Activated naive CD4-positive, alpha-beta T cell treated with anti-CD3 and anti-CD28 coated beads, Interleukin-2, amount 50 U/mL, for 16 hours (primary cell): ENCODE measurements at places on chromosomes 5 and 9.

DNA sequence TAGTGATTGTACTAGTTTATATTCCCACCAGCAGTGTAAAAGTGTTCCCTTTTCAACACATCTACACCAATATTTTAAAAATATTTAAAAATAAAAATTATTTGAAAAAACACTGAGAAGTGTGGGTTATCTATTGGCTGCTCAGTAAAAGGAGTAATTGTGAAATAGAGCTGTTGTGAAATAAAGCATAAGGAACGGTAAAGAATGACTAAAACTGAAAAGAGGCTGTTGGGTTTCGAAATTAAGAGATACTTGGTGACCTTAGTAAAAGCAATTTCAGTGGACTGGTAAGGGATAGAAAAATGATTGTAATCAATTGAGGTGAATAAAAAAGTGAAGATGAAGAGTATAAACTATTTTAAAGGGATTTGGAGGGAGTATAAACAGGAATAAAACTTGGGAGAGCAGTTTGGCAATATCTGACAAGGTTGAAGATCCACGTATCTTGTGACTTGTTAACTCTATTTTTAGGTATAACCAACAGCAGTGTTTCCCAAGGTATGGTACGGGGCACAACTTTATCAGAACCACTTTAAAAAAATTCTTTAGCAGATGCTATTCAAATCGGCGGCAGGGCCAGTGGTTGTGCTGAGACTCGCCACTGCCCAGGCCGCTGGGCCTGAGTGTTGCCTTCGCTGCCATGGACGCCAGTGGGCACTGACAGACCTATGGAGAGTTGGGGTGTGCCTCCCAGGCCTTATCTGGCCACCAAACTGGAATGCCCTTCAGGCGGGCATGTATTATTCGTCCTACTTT is 63.3 kb downstream of the TMEM38B start:
- DNase-seq: no peak

DNA sequence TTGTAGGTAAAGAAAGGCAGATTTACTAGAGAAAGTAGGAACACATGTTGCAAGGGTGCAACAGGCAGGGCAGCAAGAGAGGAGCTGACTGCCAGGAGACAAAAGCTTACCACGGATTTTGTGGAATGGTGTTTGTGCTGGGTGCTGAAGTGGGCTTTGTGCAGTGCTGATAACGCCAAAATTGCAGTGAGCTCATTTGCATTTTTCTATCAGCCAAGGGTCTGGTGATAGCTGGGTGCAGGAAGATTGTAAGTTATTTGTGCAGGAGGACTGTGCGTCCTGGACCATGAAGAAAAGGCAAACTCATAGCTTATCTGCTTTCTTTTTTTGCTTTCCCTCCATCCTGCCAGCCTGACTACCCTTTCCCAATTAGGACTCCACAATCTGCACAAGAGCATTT is 13.6 kb downstream of the CTSL start:
- DNase-seq: no peak

DNA sequence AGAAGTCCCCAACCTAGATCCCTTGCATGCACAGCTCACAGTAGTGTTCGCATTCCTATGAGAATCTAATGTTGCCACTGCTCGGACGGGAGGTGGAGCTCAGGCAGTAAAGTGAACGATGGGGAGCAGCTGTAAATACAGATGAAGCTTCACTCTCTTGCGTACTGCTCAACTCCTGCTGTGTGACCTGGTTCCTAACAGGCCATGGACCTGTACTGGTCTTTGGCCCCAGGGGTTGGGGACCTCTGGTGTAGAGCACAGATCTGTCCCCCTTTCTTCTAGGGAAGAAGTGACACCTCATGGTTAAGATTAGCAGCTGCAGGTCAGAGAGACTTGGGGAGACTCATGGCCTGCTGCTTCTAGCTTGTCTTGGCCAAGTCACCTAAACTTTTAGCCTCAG is 7.1 kb downstream of the ARHGEF28 start:
- DNase-seq: no peak

DNA sequence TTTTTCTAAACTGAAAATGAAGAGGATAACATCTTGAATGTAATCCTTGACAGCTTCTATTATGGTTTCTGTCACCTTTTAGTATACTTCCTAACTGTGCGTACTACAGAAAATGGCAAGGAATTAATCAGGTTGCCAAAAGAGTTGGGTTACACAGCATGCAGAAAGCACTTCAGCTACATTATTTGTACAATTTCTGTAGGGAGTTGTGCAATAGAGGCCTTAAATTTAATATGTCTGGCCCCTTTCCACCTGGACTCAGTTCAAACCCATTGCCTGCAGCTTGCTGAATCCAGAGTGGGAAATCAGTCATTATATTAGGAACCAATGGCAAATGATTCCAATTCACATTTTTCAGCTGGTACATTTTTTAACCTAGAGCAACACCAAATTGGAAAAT is 549.7 kb downstream of the CSNK1G3 start:
- no peak for DNase-seq

- no peak for DNase-seq
Measured at GRCh38 chr5:160397492-160397891, 2.4 kb downstream of the FAM200C start.

DNA sequence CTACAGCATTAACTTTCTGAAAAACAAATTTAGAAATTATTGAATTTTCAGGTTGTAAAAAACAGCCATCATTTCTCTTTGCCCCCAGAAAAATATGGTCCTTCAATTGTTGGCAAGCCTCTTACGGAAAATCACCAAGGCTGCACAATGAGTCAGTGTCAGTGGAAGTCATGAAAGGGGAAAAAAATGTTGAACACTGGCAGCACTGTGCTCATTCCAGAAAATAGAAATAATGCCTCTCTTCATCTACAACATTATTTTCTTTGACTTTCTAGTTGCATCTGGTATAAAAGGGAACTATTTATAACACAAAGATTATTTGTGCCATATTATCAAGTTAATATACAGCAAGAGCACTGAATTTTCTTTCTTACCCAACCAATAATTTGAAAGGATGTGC is 26.7 kb upstream of the STK32A start:
- DNase-seq: no peak

GRCh38 chr5:92969191-92969780 is 611.7 kb downstream of the NR2F1-AS1 start:
- DNase-seq: no peak

- DNase-seq: no peak
Measured at GRCh38 chr9:4022435-4023067, 277.3 kb downstream of the GLIS3 start.

GRCh38 chr9:69149321-69149807 is 24.7 kb upstream of the TJP2 start:
- no peak for DNase-seq

GRCh38 chr9:1619915-1620710 is 395.0 kb upstream of the SMARCA2 start:
- DNase-seq: no peak

- no peak for DNase-seq
Measured at GRCh38 chr5:60806591-60807243, 37.4 kb downstream of the ELOVL7 start.

DNA sequence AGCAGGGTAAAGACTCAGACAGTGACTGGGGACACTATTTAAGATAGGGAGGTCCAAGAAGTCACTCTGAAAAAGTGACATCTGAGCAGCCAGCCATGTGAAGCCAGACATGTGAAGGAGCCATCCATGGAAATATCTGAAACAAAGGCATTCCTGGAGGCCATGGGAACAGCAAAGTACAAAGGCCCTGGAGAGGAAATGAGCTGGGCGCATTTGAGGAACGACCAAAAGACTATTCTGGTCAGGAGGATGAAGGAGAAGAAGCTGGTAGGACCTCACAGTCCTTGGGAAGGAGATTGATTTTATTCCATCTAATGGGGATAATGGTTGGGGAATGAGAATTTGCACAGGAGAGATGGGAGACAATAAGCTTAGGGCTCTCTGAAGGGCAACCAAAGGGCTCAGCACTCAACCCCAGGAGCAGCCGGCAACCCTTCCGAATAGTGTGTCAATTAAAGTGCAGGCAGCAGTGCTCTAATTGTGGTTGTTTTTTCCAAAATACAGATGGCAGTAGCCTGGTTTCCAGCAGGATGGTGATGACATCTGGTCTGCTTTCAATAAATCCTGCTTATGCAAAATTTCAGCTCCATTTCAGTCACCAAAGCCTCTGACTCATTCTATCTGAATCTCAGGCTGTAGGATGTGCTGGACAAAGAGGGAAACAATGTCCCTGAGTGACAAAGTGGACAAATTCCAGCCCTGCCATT is 26.7 kb downstream of the FOXI1 start:
- no peak for DNase-seq

DNA sequence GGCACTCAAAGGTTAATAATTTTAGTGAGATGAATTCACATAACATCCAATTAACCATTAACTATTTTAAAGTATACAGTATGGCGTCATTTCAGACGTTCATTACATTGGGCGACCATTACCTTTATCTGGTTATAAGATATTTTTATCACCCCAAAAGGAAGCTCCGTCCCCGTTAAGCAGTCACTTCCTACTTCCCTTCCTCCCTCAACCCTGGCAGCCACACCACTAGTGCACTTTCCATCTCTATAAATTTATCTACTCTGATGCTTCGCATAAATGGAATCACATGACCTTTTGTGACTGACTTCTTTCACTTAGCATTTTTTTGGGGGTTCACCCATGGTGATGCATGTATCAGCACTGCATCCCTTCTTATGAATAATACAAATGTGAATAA is 168.3 kb upstream of the PUM3 start:
- DNase-seq: no peak

- DNase-seq: no peak
Measured at GRCh38 chr9:77541055-77541454, 107.1 kb downstream of the GNA14 start.

DNA sequence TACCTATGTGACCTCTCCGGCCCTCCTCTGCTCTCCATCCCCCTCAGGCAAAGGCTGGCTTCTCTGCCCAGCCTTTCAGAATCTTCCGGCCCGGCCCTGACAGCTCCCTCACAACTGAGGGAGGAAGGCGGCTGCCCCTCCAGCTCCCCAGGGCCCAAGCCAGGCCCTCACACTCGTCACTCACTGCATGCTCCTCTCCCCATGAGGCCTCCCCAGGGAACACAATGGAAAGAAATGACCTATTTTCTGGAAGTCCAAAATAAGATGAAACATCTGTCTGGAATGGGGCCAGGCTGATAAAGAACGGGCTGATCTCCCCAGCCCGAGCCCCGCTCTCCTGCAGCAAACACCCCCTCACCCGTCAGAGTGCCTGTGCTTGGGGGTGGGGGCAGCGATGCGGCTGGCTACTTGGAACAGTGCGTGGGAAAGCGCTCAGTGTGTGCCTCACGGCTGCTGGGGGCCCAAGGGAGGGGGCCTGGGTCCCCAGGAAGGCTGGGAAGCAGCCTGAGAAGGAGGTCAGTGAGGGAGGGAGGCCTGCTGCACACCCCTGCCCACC is 11.3 kb downstream of the PDGFRB start:
- DNase-seq: no peak

GRCh38 chr5:33631786-33632185 is 191.0 kb downstream of the TARS1 start:
- DNase-seq: no peak

DNA sequence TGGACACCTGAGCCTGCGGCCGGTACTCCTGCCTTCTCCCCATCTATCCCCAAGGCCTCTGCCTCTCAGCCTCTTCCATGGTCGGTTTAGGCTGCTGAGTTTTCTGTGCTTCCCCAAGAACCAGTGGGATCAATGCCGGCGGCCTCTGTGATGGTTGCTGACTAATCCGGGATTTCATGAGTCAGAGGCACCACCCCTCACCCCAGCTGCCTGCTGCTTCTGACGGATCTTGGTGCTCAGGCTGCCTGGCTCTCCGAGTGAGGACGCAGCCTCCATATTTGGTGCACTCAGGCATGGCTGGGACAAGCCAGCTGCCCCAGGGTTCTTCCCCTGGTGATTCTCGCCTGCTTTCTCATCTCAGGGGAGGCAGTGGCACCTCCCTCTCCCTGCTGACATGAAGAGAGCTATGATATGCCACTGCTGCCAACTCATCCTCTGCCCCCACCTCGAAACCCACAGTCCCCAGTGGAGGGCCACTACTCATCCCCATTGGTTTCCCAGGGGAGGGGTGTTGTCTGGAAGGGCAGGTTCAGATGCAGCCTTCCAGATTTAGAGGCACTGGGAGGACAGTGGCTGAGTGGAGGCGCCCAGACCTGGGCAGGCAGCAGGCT is 3.3 kb upstream of the MAN1B1 start:
- DNase-seq: no peak

DNA sequence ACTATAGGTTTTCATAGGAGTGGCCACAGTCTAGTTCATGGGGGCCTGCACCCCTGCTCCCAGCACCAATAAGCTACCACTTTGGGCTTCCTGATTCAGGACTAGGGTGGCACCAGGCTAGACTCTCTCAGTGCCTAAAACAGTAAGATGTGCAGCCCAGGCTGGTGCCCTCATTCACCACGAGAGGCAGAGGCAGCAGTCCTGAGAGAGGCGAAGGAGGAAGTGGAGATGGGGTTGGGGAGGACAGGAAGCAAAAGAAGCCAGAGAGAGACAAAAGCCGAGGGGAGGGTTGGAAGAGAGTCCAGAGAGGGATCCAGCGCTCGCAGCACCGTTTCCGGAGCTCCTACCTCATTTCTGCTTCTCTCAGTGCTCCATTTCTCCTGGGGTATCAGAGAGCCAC is 180.9 kb downstream of the MED10 start:
- no peak for DNase-seq

- DNase-seq: no peak
Measured at GRCh38 chr9:17775656-17776055, 196.8 kb downstream of the SH3GL2 start.

DNA sequence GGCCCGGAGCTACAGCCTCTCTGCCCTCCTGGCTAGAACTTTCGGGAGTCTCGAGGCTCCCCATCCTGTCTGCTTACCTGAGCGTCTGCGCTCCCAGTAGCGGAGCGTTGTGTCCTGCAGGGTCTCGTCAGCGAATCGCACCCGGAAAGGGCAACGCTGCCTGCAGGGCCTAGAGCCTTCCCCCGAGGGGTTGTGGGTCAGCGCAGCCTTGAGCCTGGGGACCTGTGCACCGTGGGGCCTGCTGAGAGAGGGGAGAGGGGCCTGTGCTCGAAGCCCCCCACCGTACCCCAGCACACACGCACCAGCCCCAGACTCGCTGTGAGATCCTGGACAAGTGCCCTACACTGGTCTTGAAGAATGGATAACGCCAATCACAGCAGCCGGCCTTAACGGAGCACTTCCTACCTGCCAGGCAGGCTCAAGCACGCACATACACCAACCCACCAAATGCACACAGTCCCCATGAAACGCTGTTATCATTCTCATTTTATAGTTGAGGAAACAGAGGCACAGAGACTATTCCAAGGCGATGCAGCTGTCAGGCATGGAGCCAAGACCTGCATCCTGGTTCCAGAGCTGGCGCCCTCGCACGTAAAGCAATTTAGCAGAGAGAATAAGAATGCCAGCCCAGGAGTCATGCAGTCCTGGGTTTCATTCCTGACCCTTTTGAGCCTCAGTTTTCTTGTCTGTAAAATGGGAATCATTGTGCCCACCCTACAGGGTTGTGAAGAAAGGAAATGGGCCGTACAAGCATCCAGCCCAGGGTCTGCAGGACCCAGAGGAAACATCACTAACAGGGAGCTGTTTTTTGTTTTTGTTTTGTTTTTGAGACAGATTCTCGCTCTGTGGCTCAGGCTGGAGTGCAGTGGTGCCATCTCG is 5.3 kb downstream of the C9orf50 start:
- DNase-seq: no peak

GRCh38 chr5:180133971-180134508 is 62.5 kb upstream of the RNF130 start:
- no peak for DNase-seq

- no peak for DNase-seq
Measured at GRCh38 chr9:18861609-18862544, 171.1 kb downstream of the SAXO1 start.
